ENCODE measurements at places on chromosomes 4 and X.

DNA sequence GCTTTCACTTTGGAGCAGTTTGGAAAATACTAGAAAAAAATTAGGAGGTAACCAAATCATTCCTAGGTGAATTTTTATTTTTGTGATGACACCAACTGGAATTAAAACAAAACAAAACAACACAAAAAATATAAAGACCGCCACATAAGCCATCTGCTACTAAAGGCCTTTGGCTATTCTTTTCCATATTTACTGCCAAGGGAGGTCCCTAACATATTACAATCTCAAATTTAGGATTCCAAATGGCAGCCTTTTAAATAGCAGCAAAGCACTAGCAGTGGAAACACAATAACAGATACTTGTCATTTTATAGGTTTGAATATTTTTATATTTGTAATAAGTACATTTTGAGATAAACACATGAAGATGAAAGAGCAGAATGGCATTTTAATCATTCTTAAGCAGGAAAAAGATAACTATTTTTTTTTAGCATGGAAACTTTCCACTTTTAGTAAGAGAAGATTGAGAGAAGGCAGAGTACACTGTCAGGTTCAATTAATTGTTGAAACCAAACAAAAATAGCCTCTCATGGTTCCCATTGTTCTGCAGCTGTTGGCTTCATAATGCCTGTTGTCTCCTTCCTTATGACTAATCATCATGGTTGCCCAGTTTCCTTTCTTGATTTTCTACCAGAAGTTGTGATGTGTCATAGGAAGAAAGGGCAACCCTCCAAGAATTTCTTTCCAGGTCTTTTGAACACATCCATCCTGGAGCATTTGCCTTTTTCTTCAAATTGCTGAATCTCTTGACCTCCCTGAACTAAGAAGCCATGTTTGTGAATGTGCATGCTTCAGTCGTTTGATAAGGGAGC lies 219.0 kb upstream of the EMCN start:
- no peak for DNase-seq

DNA sequence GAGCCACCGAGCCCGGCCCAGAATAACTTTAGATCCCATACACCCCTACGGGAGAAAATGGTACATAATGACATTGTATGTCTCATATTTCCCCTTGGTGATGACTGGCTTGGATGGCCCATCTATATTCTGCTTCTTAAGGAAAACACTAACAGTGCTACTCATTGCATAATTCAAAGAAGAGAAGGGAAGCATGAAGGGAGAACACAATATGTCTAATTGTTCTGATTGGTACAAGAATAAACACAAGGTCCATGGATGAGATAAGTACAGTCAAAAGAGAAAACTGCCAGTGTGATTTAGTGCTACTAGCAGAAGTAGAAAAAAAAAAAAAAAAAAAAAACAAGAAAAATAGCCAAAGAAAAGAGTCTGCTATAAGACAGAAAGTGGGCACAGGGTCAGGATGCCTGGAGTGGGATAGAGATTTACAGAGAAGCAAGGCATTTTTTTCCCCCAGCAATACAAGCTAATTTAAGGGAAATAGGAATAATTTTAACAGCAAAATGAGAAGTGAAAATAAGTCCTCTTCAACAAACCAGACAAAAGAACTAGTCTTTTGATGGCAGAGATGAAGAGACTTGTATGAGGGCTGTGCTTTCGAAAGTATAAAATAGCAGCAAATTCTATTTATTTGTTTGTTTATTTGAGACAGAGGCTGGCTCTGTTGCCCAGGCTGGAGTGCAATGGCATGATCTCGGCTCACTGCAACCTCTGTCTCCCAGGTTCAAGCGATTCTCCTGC lies 96.5 kb upstream of the MAP3K15 start:
- DNase-seq, result no peak

- no peak for DNase-seq
Measured at GRCh38 chr4:81505726-81506125, 34.0 kb upstream of the RASGEF1B start.

DNA sequence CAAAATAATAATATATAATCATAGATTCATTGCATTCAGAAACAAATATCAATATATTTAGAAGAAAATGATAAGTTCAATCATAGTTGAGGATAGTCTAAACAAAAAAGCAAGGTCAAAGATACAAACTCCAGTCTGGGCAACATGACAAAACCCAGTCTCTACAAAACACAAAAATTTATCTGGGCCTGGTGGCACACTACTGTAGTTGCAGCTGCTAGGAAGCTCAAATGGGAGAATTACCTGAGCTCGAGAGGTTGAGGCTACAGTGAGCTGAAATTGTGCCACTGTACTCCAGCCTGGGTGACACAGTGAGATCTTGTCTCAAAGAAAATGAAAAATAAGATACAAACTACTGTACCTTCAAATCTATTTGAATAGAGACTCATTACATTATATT lies 52.7 kb upstream of the ANXA10 start:
- DNase-seq, result no peak

DNA sequence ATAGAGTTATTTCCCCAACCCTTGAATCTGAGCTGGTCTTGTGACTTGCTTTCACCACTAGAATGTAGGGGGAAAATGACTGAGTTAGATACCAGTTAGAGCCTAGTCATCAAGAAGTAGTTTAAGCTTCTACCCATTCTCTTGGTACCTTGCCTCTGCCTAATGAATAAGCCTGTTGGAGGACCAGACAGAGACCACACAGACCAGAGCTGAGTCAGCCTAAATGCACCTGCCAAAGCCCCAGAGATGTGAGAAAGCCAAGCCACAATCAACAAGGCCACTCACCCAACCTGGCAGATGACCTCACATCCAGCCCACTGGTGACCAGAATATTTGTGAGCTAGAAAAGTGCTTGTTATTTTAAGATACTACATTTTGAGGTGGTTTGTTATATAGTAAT lies 85.2 kb upstream of the DCLK2 start:
- DNase-seq, result no peak

DNA sequence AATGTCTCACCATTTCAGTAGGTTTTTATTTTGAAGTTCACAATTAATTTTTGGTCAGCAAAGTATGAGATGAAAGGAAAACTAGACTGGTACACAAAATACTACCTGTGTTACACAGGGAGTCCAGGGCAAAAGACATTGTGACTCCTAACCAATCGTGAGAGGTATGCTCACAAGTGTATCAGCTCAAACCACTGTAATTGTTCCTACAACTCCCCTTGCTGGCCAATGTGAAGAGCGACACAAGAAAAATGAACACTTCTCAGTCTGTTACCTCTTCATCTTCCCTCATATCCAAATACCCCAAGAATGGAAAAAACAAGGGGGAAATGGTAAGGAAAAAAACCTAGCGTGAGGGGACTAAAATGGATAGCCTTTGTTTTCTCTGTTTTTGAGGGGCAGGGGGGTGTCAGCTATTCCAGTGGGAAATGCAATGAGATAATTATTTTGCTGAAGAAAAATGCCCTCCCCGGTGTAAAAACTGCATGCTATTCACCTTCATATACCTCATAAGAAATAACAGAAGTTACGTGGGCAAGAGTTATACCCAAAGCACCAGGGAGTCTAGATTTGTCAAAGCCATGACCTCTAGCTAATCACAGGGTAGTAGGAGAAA lies 30.6 kb upstream of the NSUN7 start:
- DNase-seq, result no peak

DNA sequence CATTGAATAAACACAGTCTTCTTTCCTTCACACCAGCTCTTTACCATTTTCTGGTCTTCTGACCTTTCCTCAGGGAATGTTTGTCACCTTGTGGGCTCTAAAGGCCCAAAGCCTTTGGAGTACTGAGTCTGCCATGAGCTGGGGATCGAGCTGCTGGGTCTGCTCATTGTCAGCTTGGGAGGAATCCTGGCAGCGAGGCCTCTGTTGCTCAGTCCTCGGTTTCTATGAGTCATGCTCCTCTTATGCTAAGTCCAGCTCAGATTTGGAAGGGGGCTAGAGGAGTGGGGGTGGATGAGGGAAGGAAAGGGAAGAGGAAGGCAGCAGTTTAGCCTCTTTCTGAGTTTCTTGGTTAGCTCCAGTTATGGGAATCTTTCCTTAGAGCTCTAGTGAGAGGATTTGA lies 31.1 kb downstream of the NHSL2 start:
- no peak for DNase-seq

DNA sequence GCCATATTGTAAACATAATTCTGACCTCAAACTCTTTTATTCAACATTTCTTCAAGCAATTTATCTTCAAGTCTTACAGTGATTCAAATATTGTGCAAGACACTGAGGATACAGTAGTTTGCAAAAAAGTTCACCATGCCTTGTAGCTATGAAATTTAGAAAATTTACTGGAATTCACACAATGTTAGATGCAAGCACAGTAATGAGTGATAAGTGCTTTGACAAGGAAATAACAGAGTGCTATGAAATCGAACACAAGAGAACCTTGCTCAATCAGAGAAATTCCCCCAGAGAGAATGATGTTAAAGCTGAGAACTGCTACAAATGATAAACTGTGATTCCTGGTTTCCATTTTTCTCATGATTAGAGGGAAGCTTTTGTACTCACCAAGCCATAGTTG lies 952.9 kb downstream of the FAT4 start:
- DNase-seq, result no peak

GRCh38 chr4:172232966-172233365 lies 419.8 kb downstream of the GALNTL6 start:
- DNase-seq, result no peak

- peak; percentile 25 for DNase-seq
Measured at GRCh38 chrX:119273420-119274192, 37.5 kb downstream of the PGRMC1 start.

GRCh38 chr4:13601048-13601447 lies 26.5 kb downstream of the BOD1L1 start:
- DNase-seq, result no peak

GRCh38 chrX:96704629-96705028 lies 20.0 kb downstream of the DIAPH2 start:
- no peak for DNase-seq

DNA sequence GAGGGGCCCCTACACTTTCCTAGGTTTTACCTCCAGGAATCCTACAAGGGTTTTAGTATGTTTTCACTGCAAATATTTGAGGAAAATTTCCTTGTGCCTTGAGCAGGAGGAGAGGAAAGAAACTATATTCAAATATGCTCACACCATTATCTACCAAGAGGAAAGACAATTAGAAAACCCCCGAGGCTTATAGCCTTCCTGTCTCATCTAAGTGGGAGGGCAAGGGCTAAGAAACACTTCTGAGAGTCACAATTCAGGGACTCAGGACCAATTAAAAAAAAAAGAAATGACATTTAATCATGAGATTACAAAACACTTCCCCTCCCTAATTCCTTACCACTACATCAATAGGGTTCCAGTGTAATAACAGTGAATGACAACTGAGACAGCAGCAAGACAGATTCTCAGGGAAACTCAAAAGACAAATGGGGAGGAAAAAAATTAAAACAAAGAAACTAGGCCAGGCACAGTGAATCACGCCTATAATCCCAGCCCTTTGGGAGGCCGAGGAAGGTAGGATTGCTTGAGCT lies 45.6 kb downstream of the ATRX start:
- DNase-seq, result no peak

DNA sequence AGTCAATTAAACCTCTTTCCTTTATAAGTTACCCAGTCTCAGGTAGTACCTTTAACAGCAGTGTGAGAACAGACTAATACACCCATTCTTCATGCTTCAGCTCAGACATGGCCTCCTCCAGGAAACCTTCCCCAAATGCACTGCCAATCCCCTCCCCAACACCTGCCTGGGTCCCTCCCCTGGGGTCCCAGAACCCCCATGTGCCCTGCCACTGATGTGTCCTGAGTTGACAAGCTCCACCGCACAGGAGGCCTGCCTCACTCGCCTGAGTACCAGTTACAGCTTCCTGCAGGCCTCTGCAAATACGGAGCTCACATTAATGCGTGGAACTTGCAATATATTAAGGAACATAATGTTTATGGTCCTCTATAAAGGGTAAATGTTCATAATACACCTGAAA lies 34.9 kb upstream of the CRMP1 start:
- no peak for DNase-seq

DNA sequence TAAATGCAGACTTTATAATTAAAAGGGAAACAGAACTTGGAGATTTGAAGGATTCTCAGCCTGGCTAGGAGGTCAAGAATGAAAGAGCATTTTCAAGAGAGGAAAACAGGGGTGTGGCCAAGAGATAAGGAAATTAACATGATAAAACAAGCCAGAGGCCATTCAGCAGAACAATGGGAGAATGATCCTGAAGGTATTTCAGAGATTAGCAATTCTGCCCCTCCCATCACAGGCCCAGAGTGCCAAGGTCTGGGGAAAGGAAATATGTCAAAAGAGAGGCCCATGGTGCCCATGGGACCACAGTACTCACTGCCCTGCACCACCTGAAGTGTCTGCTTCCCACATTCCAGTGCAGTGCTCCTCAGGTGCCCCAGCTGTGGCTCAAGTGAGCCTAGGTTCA lies 188.5 kb upstream of the STS start:
- DNase-seq, result no peak

GRCh38 chrX:78329486-78329885 lies 2.1 kb upstream of the CYSLTR1 start:
- DNase-seq, result no peak

GRCh38 chr4:1655081-1655480 lies 29.0 kb downstream of the FAM53A start:
- DNase-seq, result no peak

DNA sequence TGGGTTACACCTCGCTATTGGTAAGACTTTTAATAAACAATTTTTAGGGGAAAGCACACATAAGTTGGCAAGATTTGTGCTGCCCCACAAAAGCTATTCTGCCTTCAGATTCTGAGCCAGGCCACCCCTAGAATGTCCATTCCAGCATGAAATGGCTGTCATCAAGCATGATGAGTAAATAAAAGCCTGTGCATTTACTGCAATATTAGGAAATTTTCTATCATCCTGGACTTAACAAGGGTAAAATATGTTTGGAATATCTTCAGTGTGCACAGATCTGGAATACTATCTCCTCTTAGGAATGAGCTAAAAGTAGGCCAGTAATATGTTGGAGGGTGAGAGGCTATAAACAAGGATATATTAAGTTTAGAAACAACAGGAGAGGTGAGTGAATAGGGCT lies 510.9 kb downstream of the ANKRD50 start:
- DNase-seq, result no peak

DNA sequence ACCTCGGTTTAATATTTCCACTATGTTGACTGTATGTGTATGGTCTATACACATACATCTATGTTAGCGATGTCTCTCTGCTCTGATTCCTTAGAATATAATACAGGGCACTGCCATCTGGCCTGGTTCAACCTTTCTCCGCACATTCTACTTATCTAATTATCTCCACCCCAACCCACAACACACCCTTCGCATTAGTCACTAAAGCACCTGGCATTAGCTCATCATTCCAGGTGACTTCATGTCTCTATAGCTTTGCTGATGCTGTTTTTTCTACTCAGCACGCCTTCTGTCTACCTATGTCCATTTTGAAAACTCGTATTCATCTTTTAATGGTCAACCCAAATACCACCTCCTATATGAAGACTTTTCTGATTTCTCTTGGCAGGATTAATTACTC lies 425.2 kb upstream of the RASGEF1B start:
- no peak for DNase-seq

DNA sequence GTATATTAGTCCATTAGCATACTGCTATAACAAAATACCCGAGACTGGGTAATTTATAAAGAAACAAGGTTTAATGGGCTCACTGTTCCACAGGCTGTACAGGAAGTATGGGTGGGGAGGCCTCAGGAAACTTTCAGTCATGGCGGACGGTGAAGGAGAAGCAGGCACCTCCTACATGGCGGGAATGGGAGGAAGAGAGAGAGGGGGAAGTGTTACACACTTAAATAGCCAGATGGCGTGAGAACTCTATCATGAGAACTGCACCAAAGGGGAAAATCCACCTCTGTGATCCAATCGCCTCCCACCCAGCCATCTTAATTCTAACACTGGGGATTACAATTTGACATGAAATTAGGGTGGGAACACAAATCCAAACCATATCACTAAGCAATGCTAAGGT lies 98.9 kb upstream of the SH3RF1 start:
- DNase-seq, result no peak

- DNase-seq, result no peak
Measured at GRCh38 chr4:185625503-185625902, 90.2 kb upstream of the PDLIM3 start.

Data from effector memory CD4-positive, alpha-beta T cell (primary cell).